ENCODE measurements at places on chromosomes 3 and 15. TPM values are rescaled to one million over a fixed set of nuclear protein-coding genes. Genes with fewer than 3 reads are reported as not detected.

GOLGA6D gene
- polyA plus RNA-seq, result 0.20 TPM

DNA sequence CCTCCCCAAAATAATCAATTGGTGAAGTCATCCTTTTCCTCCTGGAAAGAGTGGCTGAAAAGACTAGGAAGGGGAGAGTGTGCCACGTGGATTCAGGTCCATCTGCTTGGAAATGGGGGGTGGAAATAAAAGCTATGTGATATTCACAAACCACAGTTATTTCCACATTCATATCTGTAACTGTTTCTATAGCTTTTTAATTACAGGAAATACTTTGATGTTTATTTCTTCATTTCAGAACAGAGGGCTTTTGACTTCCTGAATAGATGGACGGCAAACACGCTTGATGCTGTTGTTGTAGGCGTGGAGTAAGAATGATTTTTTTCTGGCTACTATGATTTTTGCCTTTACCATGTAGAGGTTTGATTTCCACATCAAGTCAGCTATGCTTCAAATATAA lies 10.1 kb downstream of the AADACL2 start:
- no peak for DNase-seq

GRCh38 chr3:74532446-74532845 lies 82.0 kb downstream of the CNTN3 start:
- no peak for DNase-seq

GRCh38 chr3:66639809-66640356 lies 139.1 kb upstream of the LRIG1 start:
- DNase-seq, result no peak

ZDHHC3 gene
- 95.3 TPM for polyA plus RNA-seq

GRCh38 chr15:58340176-58340575 lies 91.6 kb upstream of the LIPC start:
- no peak for DNase-seq

FAM174B gene
- 30.3 TPM for polyA plus RNA-seq

- DNase-seq, result no peak
Measured at GRCh38 chr3:185763347-185764005, 61.4 kb downstream of the IGF2BP2 start.

NOX5 gene
- 0.65 TPM for polyA plus RNA-seq

DNA sequence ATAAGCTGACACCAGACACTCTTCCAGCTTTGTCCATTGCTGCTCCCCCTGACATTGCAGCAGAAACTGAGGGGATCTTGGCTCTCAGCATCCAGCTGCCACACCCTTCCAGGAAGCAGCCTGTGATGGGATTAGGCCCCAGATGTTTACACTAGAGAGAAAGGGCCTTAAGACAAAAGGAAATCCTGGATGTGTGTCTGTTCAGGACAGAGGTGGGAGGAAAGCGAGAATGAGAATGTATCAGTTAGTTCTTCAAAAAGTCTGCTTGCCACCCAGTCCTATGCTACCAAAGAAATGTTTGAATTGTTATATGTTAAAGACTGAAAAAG lies 58.8 kb downstream of the HES1 start:
- DNase-seq, result no peak

- no peak for DNase-seq
Measured at GRCh38 chr3:53493595-53493962, 832 bp upstream of the CACNA1D start.

SCAANT1 gene
- polyA plus RNA-seq, result 1.1 TPM

- no peak for DNase-seq
Measured at GRCh38 chr15:74377831-74378766, 10.7 kb upstream of the CYP11A1 start.

CPN2 gene
- polyA plus RNA-seq, result 0.82 TPM

CHRFAM7A gene
- polyA plus RNA-seq, result 3.7 TPM

TRAT1 gene
- 0.07 TPM for polyA plus RNA-seq

DNA sequence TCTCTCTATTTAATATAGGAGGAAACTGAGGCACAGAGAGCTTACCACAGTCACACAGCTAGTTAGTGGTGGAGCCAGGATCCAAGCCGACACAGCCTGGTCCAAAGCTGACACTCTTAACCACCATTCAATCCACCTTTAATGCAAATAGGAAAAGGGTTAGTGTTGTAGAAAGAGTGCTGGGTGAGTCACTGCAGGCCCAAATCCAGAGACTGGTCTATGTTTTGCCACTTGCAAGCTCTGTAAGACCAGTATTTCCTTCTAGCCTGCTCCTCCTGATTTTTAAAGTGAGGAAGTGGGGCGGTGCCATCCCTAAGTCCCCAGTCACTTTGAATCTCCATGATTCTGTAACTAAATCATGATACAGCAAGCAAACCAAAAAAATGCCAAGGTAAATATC lies 111.0 kb downstream of the MECOM start:
- no peak for DNase-seq

DNA sequence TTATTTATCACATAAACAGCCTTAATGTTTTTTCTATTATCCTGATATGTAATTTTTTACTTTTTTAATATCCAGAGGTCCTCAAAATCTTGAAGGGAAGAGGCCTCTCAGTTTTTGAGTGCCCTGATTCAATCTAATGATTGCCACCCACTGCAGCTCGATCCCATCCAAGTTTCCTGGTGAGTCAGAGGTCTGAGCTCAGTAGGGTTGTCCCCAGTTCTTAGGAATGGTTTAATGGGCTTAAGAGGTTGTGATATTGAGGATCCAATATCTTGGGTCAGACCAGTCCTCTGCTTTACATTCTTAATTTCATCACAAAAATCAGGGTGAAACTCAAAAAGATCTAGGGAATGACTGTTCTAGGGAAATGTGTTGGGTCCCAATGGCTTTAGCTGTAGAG lies 238.5 kb downstream of the NSUN3 start:
- no peak for DNase-seq

DNA sequence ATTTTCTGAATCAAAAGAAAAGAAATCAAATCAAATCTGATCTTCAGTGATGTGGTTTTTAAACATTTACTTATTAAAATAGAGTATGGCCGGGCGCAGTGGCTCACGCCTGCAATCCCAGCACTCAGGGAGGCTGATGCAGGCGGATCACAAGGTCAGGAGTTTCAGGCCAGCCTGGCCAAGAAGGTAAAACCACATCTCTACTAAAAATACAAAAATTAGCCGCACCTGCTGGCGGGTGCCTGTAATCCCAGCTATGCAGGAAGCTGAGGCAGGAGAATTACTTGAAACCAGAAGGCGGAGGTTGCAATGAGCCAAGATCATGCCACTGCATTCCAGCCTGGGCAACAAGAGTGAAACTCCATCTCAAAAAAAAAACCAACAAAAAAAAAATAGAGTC lies 169.1 kb downstream of the ULK4 start:
- DNase-seq, result no peak

DNA sequence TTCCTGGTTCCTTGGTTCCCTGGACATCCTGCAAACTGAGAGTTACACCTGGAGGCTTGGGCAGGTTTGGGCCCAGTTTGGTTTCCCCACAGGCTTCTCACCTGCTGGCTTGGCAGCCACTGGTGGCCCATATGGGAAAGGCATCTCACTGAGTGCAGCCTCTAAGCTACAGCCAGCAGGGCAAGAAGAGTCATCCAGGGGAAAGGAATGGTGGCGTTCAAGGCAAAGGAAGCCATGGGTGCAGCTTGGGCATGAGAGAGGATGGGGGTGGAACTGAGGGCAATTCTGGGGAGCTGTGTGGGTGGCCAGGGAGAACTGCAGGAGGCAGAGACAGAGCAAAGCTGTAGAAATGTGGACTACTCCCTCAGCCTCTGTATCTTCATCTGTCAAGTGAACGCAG lies 106.4 kb downstream of the EPHB1 start:
- DNase-seq, result no peak

DNA sequence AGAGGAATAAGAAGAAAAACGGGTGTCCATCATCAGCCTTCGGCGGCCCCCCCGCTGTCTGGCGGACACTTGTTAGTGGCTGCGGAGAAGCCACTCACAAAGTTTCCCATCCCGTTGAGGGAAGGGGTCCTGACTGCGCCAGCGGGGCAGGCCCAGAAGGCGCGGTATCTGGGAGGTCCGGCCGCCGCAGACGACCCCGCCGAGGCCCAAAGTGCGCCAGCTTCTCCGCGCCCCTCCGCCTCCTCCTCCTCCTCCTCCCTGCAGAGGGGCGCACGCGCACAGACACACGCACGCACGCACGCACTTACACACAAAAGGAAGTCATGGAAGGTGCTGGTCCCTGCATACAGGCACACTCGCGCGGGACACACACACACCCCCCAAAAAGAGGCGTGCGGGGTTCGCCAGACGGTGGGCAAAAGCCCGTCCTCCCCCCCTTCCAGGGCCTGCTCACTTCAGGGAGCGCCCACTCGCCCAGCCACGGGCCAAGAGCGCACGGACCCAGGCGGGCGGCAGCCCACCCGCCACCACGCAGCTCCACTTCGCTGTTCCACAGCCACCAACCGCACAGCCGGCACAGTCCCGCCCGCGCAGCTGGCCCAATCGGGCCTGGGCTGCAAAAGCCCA lies 18.0 kb downstream of the ZNF148 start:
- DNase-seq, result peak; percentile 51

WWTR1 gene
- 111 TPM for polyA plus RNA-seq

CISH gene
- polyA plus RNA-seq, result 34.9 TPM

Data from renal cortex interstitium (tissue), 15 donors.